Mesothelial cell of epicardium (in vitro differentiated cells): ENCODE measurements at places on chromosomes 3 and 15. TPM values are rescaled to one million over a fixed set of nuclear protein-coding genes. Genes with fewer than 3 reads are reported as not detected.

DNA sequence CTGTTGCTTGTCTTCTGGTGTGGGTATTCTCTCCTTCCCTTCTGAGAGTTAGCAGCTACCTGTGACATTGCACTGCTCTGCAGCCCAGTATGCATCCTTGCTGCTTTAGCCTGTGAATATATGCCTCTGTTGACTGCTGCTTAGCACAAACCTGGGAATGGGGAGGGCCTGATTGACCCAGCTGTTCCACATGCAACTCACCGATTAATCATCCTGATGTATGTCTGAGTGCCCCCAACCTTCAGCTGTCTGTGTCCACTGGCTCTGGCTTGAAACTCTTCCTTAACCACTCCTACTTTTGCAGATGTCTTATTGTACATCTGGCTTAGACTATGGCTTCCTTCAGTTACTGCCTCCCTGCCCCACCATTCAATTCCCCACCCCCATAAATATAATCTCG, 119.1 kb downstream of the RASA2 start:
- no peak for DNase-seq
- H3K4me1 ChIP-seq, result peaks cover 3% of the 10 kb centered on the region
- H3K27me3 ChIP-seq, result no peaks in the 10 kb centered on the region
- peaks cover 39% of the 10 kb centered on the region for H3K36me3 ChIP-seq
- H3K27ac ChIP-seq, result no peak overlapping the region
- H3K4me3 ChIP-seq, result no peak overlapping the region

Gene FOXL2
- not detected in 3 replicates for total RNA-seq

DNA sequence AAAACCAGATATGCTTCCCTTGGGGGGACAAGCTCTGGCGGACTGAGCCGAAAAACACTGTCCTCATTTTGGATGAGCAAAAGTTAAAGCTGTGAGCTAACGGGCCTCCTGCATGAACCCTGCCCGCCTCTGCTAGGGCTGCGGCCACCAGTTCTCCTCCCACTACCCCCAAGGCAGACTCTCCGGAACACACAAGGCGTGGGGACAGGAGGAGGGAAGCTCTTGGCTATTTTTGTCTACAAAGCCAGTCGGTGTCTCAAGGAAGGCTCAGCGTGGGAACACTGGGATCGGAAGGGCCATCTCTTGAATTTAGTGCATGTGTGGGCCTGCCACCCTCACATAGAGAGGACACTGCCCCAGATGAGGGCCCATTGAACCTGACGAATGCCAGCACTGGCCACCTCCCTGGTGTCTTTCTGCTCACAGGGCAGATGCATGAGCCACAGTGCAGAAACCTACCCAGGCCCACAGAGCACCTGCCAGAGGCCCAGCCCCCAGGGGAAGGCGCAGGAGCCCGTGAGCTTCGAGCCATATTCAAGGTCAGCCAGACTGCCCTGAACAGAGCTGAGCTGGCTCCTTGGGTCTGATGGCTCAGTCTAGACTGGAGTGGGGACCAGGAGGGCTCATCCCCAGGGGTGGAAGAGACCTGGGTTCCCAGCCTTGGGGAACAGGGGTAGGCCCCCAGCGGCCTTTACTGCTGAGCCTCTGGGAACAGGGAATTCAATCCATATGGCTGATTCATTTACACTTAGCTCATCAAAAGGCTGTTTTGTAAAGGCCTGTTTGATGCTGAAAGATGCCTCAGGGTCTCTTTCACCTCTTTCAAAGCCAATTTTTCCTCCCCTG, 38.3 kb downstream of the HCN4 start:
- no peaks in the 10 kb centered on the region for H3K36me3 ChIP-seq
- H3K27me3 ChIP-seq, result no peaks in the 10 kb centered on the region

DNA sequence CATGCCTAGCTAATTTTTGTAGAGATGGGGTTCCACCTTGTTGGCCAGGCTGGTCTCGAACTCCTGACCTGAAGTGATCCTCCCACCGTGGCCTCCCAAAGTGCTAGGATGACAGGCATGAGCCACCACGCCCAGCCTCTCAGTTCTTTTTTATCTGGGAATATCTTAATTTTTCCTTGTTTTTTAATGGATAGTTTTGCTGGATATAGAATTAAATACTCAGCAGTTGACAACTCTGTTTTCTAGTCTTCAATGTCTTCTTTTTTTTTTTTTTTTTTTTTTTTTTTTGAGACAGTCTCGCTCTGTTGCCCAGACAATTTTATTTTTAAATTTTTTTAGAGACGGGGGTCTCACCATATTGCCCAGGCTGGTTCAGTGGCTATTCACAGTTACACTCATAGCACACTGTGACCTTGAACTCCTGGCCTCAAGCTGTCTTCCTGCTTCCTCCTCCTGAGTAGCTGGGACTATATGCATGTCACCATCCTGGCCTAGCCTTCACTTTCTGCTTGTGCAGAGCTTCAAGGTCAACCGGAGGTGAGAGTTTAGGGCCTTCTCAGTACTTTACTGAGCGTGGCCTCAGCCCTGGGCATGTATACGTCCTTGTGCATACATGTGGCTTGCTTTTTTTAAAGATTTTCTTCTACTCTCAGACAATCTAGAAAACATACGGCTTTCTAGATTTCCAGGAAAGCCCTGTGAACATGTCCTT, 120.5 kb downstream of the ZNF609 start:
- H3K27me3 ChIP-seq, result no peaks in the 10 kb centered on the region
- peaks cover 29% of the 10 kb centered on the region for H3K36me3 ChIP-seq
- H3K27ac ChIP-seq, result no peak overlapping the region
- H3K4me1 ChIP-seq, result peaks cover 7% of the 10 kb centered on the region
- no peak overlapping the region for H3K4me3 ChIP-seq
- DNase-seq, result no peak

- DNase-seq, result no peak
- no peaks in the 10 kb centered on the region for H3K27me3 ChIP-seq
- H3K4me3 ChIP-seq, result no peak overlapping the region
- H3K36me3 ChIP-seq, result peaks cover 66% of the 10 kb centered on the region
- peak overlapping the region; percentile 37 for H3K27ac ChIP-seq
Measured at GRCh38 chr15:63066272-63066671, 23.7 kb downstream of the TPM1 start.

Gene CISH
- 15.2 to 16.7 TPM (median 15.2 TPM) in 3 replicates for total RNA-seq

- no peaks in the 10 kb centered on the region for H3K27me3 ChIP-seq
- H3K4me1 ChIP-seq, result peaks cover 14% of the 10 kb centered on the region
- H3K4me3 ChIP-seq, result no peak overlapping the region
- no peak overlapping the region for H3K27ac ChIP-seq
- no peak for DNase-seq
Measured at GRCh38 chr3:170634663-170635384, 48.9 kb upstream of the SLC7A14 start.

Gene DLL4
- 0.20 to 0.31 TPM (median 0.24 TPM) in 3 replicates for total RNA-seq

- H3K27ac ChIP-seq, result no peak overlapping the region
- no peak for DNase-seq
- peaks cover 3% of the 10 kb centered on the region for H3K27me3 ChIP-seq
Measured at GRCh38 chr3:132726341-132726823, 4.2 kb upstream of the NPHP3 start.

- H3K4me3 ChIP-seq, result no peak overlapping the region
- H3K4me1 ChIP-seq, result peaks cover 13% of the 10 kb centered on the region
- no peak for DNase-seq
- H3K36me3 ChIP-seq, result peaks cover 3% of the 10 kb centered on the region
- no peak overlapping the region for H3K27ac ChIP-seq
- H3K27me3 ChIP-seq, result peaks cover 27% of the 10 kb centered on the region
Measured at GRCh38 chr15:71083349-71083748, 31.9 kb upstream of the THSD4 start.

DNA sequence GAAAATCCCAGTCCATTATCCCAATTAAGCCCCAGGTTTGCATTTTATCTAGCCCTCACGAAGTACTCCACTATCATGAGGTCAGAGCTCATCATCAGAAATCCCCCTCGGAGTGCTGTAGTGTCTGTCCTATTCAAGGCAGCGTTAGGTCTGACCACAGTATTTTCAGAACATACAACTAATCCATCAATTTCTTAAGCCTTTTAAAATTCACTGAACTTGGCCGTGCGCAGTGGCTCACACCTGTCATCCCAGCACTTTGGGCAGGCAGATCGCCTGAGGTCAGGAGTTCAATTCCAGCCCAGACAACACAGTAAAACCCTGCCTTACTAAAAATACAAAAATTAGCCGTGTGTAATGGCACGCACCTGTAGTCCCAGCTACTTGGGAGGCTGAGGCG, 11.9 kb downstream of the VGLL4 start:
- H3K27me3 ChIP-seq, result no peaks in the 10 kb centered on the region
- DNase-seq, result no peak
- H3K4me3 ChIP-seq, result no peak overlapping the region
- H3K4me1 ChIP-seq, result peaks cover 75% of the 10 kb centered on the region
- peaks cover 3% of the 10 kb centered on the region for H3K36me3 ChIP-seq
- H3K27ac ChIP-seq, result peak overlapping the region; percentile 74

Gene CLRN1
- not detected in 3 replicates for total RNA-seq

- no peak for DNase-seq
- H3K4me1 ChIP-seq, result no peaks in the 10 kb centered on the region
- H3K27me3 ChIP-seq, result no peaks in the 10 kb centered on the region
- peaks cover 7% of the 10 kb centered on the region for H3K36me3 ChIP-seq
- H3K27ac ChIP-seq, result no peak overlapping the region
Measured at GRCh38 chr3:120113128-120114116, 19.2 kb upstream of the GSK3B start.

- no peak for DNase-seq
- no peak overlapping the region for H3K4me3 ChIP-seq
- peaks cover 5% of the 10 kb centered on the region for H3K4me1 ChIP-seq
- no peak overlapping the region for H3K27ac ChIP-seq
- no peaks in the 10 kb centered on the region for H3K27me3 ChIP-seq
Measured at GRCh38 chr3:17372362-17373210, 369.8 kb downstream of the TBC1D5 start.

DNA sequence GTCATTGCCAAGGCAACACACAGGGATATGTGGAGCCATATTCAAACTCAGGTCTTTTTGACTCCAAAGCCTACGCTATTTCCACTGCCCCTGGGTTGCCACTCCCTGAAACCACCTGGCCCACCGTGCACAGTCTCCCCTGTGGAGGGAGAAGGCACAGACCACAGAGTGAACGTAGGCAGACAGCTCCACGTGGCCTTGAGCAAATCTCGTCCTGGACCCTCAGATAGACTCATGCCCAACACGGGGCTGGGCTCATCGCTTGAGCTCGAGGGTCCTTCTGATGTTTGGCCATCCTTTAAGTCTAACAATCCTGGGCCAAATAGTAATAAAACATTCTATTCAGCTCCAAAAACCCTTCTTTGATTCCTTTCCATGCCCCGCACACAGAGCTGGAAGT, 72.0 kb downstream of the CPN2 start:
- no peaks in the 10 kb centered on the region for H3K27me3 ChIP-seq
- H3K4me1 ChIP-seq, result peaks cover 59% of the 10 kb centered on the region
- H3K4me3 ChIP-seq, result no peak overlapping the region

DNA sequence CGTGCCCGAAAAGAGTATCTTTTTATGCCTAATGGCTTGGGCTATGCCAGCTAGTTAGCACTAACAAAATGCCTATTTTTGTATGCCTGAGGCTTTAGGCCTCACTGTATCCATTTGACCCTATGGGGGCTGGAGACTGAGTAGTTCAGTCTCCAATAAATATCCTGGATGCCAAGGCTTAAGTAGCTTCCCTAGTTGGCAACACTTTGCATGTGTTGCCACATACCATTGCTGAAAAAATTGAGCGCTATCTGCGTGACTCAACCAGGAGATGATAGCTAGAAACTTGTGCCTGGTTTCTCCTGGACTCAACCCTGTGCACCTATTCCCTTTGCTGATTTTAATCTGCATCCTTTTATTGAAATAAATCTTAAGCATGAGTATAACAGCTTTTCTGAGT, 58.4 kb upstream of the ATP2C1 start:
- H3K27ac ChIP-seq, result no peak overlapping the region
- H3K4me1 ChIP-seq, result peaks cover 2% of the 10 kb centered on the region
- peaks cover 13% of the 10 kb centered on the region for H3K27me3 ChIP-seq
- DNase-seq, result no peak

DNA sequence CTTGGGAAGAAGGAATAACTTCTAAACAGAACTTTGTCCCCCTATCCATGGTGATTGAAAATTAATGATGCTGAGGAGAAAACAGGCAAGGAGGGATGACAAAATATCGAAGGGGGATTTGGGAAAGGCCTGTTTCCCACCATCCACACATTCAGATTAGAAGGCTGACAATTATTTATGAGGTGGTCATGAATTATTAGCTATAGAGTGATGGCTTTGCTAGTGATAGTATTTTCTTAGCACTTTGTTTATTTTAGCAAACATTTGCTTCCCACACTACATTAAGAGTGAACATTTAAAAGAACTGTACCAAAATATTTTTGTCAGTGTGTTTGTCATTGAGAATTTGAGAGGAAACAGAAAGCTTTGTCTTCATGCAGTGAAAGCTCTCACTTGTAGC, 172.6 kb upstream of the PDZRN3 start:
- peaks cover 25% of the 10 kb centered on the region for H3K4me1 ChIP-seq
- DNase-seq, result no peak
- no peak overlapping the region for H3K4me3 ChIP-seq

DNA sequence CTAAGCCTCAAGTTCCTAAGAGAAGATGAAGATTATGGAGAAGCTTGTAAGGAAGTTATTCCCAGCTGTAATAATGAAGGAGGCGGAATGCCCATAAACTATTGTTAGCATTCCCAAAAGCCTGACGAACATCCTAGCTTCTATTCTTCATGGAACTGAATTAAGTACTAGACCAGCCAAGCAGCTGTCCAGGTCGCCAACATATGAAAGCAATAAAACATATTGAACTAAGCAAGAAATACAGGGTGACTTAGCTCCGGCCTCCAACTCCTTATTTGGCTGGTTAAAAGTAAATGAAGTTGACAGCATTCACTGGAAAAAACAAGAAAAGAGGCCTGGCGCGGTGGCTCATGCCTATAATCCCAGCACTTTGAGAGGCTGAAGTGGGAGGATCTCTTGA, 174.0 kb upstream of the TPM1 start:
- H3K4me3 ChIP-seq, result no peak overlapping the region
- H3K27ac ChIP-seq, result no peak overlapping the region
- no peak for DNase-seq
- H3K4me1 ChIP-seq, result no peaks in the 10 kb centered on the region

DNA sequence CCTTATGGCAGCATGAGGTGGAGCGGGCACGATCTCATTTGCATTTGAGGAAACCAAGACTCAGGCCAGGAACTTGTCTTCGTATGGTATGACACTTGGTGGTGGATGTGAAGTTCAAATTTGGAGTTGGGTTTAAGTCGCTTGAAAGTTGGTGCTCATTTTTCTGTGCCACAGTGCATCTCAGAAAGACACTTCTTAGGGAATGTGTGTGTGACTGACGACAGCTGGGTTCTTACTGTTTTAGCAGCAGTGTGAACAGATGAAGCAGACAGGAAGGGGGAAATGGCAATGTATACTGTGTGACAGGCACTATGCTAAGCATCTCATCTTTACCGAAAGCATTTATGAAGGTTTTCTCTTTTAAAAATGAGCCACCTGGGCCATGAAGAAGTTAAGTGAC, 75.4 kb downstream of the SEC22A start:
- H3K36me3 ChIP-seq, result peaks cover 2% of the 10 kb centered on the region
- no peak for DNase-seq
- H3K27me3 ChIP-seq, result peaks cover 4% of the 10 kb centered on the region
- no peak overlapping the region for H3K27ac ChIP-seq
- no peak overlapping the region for H3K4me3 ChIP-seq
